Thoracic aorta (tissue), 2 donors: ENCODE measurements at places on chromosomes 1 and 21.

- H3K27me3 ChIP-seq = no peaks in the 10 kb centered on the region
- DNase-seq = no peak
- H3K36me3 ChIP-seq = peaks cover 5% of the 10 kb centered on the region
- H3K27ac ChIP-seq = peak overlapping the region; percentile 21
- H3K4me1 ChIP-seq = peaks cover 9% of the 10 kb centered on the region
Observed at GRCh38 chr1:112446411-112446810, 50.4 kb downstream of the CTTNBP2NL start.

GRCh38 chr1:179831852-179832699 is 45.5 kb downstream of the TOR1AIP2 start:
- DNase-seq = no peak
- H3K27ac ChIP-seq = no peak overlapping the region
- H3K4me3 ChIP-seq = no peak overlapping the region

GRCh38 chr1:183566026-183566425 is 24.2 kb downstream of the NCF2 start:
- H3K27me3 ChIP-seq = no peaks in the 10 kb centered on the region
- no peak overlapping the region for H3K4me3 ChIP-seq
- no peak for DNase-seq
- no peaks in the 10 kb centered on the region for H3K36me3 ChIP-seq
- peaks cover 11% of the 10 kb centered on the region for H3K4me1 ChIP-seq
- no peak overlapping the region for H3K27ac ChIP-seq

DNA sequence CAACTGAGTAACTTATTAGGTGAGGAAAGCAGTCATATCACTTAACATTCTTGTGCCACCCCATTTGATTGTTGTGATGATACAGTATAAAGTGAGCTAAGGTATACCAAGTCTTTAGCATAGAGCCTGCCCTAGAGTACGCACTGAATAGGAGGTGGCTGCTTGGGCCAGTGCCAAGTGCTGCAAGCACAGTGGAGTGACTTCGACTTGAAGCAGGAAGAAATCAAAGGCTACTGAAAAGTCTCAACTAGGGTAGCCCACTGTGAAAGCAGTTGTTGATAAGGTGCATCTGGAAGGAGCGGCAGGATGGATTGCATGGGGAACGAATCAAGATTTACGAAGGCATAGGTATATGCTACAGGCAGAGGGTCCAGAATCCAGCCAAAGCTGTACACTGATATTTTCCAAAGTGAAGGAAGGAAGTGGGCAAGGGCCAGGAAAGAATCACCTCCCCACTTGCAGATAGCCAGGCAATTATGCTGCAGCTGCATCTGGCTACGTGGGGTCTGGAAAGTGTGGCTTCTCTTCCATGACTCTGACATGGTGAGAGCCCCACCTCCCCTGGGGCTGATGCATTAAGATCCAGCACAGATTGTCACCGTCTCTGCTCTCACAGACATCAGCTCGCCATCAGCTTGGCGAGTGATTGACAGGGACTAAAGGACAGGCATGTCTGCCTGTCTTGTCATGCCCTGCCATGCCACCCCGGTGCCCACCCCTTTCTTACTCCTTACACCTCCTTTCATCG is 287.0 kb upstream of the PLXNA2 start:
- H3K36me3 ChIP-seq = no peaks in the 10 kb centered on the region
- H3K4me1 ChIP-seq = no peaks in the 10 kb centered on the region

GRCh38 chr1:199089393-199090122 is 450.7 kb downstream of the PTPRC start:
- no peak overlapping the region for H3K27ac ChIP-seq
- H3K36me3 ChIP-seq = no peaks in the 10 kb centered on the region
- H3K4me1 ChIP-seq = no peaks in the 10 kb centered on the region
- H3K27me3 ChIP-seq = no peaks in the 10 kb centered on the region
- no peak for DNase-seq
- no peak overlapping the region for H3K4me3 ChIP-seq

- no peak overlapping the region for H3K4me3 ChIP-seq
- no peak overlapping the region for H3K27ac ChIP-seq
- no peaks in the 10 kb centered on the region for H3K27me3 ChIP-seq
- no peaks in the 10 kb centered on the region for H3K4me1 ChIP-seq
- H3K36me3 ChIP-seq = no peaks in the 10 kb centered on the region
Observed at GRCh38 chr1:32918179-32918578, 17.0 kb upstream of the TMEM54 start.
